ENCODE measurements at places on chromosomes 1 and 21.
A peak's percentile ranks its signal among the peaks of the same experiment; 100 is the strongest.

GRCh38 chr21:15094706-15095105 lies 29.9 kb upstream of the NRIP1 start:
- DNase-seq, result no peak

DNA sequence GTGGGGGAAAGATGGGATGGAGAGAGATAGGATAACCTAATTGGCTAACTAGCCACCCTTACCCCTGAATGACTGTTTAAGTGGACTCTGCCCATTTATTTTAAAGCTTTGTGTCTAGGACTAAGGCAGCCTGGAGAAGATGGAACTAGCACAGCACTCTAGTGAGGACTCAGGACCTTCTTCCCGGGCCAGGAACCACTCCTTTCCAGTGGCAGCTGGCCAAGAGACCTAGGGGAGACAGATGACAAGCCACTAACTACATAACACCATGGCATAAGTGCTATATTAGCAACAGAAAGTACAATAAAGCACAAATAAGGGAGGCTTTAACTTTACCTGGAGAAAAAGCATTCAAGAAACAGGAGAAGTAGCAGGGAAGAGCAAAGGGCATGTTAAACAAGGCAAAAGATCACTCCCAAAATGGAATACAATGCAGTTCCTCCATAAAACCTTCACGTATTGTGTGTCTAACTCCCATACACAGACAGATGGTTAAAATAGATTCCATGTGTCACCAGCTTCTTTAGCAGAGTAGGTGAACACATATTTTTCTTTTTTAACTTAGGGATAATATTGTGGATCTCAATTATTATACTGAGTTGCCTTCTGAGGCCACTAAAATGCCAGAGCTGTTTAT lies 20.6 kb downstream of the CLCA1 start:
- DNase-seq, result no peak

GRCh38 chr1:114756009-114756892 lies 1.5 kb downstream of the CSDE1 start:
- no peak for DNase-seq

DNA sequence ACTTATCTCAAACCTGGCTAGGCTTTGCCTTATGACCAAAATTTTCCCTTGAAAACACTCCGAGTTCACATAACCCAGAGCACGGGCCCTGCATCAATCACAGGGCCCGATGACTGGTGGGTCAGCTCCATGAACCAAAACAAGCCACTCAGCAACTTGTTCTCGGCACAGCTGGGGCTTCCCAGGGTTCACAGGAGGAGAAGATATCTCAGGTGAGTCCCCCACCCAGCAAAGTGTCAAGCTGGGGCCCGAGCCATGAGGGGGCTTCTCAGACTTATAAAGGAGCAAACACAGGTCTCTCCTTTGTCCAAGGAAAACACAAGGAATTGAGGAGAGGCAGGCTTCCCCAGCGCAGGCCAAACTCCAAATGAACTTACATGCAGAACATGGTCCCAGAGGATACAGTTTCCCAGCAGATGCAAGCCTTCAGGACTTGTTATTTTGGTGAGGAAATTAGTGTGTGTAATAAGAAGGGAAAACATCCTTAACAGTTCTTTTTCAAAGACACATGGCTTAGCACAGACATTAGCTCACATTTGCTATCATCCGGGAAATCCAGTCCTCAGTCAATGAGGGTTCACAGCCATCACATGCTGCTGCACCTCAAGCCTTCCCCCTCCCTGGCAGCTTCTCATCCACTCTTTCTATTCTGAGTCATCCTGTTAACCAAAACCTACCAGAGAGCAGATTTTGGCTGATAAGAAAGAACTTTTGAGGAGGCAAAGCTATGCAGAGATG lies 98.1 kb upstream of the NFIA start:
- peak; percentile 68 for DNase-seq

GRCh38 chr1:24988558-24988912 lies 58.5 kb upstream of the RUNX3 start:
- no peak for DNase-seq

- no peak for DNase-seq
Observed at GRCh38 chr1:12616709-12617373, 1.2 kb downstream of the DHRS3 start.

DNA sequence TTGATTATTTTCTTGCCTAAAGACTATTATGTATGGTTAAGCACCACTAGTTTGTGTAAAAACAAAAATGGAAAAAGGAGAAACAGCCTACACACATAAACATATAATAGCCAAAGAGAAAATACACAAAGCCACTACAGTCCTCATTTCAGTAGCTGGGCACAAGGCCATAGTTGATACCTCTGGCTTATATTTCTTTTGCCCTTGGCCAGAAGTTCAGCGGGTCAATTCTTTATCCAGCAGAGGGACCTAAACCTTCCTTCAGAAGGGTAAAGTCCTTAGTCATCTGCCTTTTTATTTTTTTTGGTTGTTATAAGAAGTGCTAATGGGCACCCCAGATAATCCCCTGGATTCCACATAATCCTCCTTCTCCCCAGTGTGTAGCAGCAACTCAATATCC lies 134.1 kb downstream of the PIGK start:
- no peak for DNase-seq

DNA sequence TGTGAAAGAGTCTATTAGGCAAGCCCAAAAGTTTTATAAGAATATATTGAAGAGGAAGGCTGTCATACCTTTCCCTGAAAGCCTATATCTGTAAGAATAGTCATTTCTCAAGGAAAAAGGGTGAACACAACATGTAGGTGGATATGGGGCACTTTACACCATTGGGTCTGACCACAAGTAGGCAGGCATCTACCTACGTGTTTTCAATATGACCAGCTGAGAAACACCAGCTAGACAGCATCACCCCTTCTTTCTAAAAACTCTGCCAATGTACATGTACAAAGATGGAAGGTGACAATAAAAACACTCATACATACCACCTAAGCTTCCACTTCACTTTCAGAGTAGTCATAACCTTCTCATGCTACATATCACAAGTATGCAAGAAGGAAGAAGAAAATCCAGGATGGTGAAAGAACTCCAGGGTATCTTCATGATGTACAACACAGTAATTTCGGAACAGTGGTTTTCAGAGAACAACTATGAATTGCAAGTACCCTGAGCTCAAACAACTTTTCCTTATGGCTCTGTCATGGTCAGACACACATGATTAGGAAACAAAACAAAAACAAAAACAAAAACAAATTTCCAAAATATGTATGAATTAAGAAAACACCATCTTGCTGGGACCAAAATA lies 98.5 kb upstream of the ADGRL2 start:
- no peak for DNase-seq

DNA sequence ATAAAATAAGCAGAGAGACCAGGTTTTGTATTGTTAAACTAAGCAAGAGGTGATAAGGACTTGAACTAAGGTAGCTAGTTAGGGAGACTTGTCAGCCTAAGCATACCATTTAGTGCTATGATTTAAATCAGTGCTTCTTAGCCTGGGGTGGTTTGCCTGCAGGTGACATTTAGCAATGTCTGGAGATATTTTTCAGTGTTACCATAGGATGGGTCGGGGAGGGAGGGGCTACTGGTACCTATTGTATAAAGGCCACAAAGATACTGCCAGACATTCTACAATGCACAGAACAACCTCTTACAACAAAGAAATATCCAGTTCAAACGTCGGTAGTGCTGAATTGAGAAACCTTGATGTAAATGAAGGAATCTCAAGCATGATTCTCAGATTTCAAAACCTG lies 3.3 kb downstream of the ATP5PB start:
- no peak for DNase-seq

- DNase-seq, result no peak
Observed at GRCh38 chr1:4150262-4150661, 250.2 kb upstream of the C1orf174 start.

- DNase-seq, result no peak
Observed at GRCh38 chr1:243266231-243266630, 10.4 kb downstream of the SDCCAG8 start.

DNA sequence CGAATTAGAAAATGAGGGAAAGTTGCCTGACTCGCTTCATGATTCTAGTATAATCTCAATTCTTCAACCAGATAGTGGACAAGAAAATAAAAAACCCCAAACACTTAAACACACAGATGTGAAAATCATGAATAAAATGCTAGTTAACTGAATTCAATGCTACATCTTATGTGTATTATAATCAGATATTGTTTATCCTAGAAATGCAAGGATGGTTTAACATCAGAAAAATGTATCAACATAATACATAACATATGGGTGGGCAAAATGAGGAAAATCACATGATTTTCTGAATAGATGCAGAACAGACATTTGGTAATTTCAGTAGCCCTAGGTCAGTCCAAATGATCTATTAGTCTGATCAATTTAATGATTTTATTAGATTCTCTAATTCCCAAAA lies 97.2 kb downstream of the SIM2 start:
- no peak for DNase-seq

GRCh38 chr1:247456021-247456420 lies 1.9 kb downstream of the OR2B11 start:
- DNase-seq, result no peak

GRCh38 chr1:46065405-46065804 lies 67.0 kb downstream of the PIK3R3 start:
- DNase-seq, result no peak

GRCh38 chr1:27149084-27149761 lies 5.7 kb downstream of the SLC9A1 start:
- no peak for DNase-seq

GRCh38 chr21:30194701-30195299 lies 21.1 kb downstream of the CLDN8 start:
- no peak for DNase-seq

DNA sequence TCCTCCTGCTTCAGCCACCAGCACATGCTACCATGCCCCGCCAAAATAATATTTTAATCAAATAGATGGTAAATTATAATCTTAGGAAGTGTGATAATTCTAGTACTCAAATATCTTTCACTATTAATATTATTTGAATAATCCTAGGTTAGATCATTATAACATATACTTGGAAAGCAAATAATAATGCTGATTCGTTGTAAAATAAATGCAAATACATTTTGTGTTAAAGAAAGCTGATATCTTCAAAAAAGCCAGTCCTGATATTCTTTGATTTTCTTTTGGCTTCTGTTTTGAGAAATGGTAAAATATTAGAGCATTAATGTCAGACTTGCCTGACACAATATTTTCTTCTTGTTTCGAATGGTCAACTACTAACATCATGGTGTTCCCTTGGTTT lies 116.3 kb upstream of the ADAMTS5 start:
- no peak for DNase-seq

DNA sequence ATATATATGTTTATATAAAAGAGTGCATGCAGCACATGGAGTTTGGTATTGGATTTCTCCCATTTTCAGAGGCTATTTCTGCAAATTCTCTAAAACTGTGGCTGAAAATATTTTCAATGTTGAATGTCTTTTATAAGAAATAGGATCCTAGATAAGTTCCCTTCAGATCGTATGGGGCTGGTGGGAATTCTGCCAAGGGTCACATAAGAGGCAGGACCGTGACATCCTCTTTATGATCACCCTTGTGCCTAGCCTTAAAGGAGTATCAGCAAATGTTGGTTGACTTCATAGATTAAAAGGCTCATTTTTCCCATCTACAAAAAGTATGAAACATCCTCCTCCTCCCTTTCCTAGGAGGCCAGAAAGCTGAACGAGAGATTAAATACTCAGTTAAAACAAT lies 1.3 kb upstream of the IFNAR2 start:
- no peak for DNase-seq

- DNase-seq, result no peak
Observed at GRCh38 chr1:208134491-208134890, 109.7 kb downstream of the PLXNA2 start.

- DNase-seq, result no peak
Observed at GRCh38 chr1:67889953-67890567, 56.8 kb upstream of the GNG12 start.

DNA sequence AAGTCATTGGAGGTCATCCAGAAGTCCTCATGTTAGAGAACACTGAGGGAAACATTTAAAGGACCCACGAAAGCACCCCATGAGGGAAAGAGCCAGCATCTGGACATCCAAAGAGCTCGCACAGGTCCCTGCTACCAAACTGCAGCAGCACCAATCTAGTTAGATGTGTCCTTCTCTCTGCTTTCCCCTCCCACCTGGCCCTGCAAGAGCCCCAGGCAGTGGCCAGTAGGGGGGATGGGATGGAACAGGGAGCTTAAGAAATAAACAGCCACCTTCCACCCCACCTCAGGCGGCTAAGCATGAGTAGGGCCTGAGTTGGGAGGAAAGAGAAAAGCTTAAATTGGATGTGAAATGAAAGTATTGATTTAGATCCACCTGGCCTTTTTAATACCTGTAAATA lies 175.9 kb upstream of the KCND3 start:
- no peak for DNase-seq

DNA sequence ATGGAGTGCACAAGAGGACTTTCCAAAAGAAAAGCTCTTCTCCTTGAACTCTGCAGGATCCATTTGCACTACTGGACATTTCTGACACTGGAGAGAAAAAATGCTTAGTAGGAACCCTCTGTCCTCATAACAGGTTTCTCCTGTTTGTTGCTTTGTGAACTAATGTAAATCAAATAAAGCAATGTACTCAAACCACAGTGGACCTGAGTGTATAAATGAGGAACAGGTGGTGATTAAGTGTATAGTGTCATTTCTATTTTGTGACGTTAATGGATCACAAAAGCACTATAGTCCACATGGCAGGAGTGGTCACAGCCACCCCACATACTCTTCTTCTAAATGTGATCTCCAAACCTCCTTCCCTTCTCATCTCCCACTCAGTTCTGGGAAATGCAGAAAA lies 268.4 kb upstream of the DUSP10 start:
- no peak for DNase-seq

GRCh38 chr1:20732588-20733359 lies at the start of gene SH2D5:
Gene SH2D5 (minus strand): TSS chr1:20732703. CDS start chr1:20728044, 4,659 bp downstream.
- DNase-seq, result peak; percentile 38

- no peak for DNase-seq
Observed at GRCh38 chr1:154848983-154849382, 21.1 kb downstream of the KCNN3 start.

DNA sequence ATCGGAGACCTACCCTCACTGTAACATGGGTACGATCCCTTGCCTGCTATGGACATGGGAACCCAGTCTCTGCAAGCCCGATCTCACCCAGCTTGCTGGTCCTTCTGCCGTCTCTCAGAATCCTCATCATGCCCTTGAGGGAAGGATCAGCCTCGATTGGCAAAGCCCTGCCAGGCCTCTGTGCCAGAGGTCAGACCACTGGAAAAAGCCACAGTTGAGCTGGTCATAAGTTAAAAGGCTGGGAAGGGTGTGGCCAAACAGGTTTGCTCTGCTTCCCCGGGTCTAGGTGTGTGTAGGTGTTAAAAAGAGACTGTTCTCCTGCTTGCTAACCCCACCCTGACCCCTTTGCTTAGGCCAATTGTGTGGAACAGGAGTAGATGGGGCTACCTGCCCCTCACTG lies 19.5 kb upstream of the PADI3 start:
- DNase-seq, result no peak

- no peak for DNase-seq
Observed at GRCh38 chr1:197928849-197929336, 11.7 kb downstream of the LHX9 start.

Measured in tibial nerve (tissue), 4 donors.